ENCODE measurements at places on chromosomes 6 and 20.

GRCh38 chr6:142476452-142476851 lies 174.6 kb downstream of the ADGRG6 start:
- DNase-seq = no peak

DNA sequence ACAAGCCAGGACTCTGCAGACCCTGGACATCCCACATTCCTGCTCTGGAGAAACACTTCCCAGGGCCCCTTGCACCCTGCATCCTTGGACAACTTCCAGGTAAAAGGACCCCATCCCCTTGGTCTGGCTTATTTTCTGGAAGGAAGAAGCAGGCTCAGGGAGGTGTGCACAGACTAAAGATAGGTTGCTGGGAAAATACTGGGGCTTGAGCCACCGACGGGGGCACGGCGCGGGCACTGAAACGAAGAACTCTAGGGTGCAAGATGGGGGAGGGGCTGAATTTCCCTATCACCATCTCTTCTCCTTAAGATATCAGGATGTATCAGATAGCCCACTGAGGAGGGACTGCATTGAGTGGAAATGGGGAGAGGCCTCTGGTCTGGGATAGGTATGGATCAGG lies 805 bp downstream of the FRS3 start:
- no peak for DNase-seq

GRCh38 chr20:61903575-61904340 lies 161.9 kb downstream of the TAF4 start:
- no peak for DNase-seq

DNA sequence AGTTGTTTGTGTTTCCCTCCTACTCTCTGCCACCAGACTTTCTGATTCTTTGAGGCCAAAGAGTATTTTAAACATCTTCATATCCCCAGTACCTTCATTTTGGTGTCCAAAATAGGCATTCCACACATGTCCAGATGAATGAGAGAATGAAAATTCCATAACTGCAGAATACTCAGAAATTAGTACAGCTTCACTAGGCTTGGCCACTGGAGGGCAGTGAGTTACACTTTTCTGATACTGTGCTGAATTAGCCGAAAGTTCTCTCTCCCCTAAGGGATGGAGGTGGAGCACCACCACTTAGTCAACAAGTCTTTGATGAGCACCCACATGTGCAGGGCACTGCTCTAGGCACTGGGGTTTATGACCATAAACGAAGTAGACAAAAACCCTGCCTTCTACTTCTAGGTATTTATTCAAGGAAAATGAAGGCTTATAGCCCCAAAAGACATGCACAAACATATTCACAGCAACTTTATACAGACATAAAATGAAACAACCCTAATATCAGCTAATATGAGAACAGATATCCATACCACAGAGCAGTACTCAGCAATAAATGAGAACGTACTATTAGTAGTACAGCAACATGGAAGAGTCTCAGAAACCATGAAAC lies 46.1 kb upstream of the TMEM217 start:
- peak; percentile 84 for DNase-seq

- no peak for DNase-seq
These were observed 1.8 kb downstream of the GATA5 start for GRCh38 chr20:62473717-62474603.

DNA sequence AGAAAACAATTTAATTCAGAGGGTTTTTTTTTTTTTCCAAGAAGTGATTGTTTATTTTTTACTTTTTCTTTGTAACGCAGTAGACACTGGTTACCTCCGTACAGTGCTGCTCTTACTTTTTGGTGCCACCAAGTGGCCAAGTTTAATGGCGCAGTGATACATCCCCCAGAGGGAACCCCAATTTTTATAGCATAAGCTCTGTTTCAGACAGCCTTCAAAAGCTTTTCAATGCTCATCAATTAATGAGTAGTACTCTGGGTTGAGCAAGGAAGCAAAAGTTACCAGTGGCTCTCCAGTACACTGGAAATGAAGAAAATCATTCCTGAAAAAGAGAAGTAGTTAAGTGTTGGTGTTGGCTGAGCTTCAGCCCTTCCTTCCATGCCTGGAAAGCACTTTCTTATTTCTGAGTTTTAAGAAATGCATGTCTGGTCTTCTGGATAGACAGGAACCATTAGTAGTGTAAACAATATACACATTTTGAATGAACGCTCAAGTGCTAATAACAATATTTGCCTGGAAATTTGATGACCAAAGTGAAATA lies 129.1 kb upstream of the SMLR1 start:
- DNase-seq = peak; percentile 75

DNA sequence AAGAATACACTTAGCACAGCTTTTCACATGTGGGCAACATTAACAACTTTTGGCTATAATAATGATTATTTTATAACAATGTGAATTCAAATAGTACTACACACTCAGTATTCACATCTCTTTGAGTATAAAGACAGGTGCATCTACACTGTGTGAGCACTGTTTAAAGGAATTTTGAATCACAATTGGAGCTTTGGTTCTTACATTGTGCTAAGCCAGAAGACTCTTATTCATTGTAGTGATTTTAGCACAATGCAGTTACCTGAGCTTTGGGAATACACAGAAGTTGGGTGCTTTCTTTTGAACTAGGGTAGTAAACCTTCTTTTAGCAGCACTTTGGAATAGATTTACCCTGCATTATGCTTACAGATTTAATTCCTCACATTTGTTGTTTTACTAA lies 20.5 kb downstream of the RIMS1 start:
- no peak for DNase-seq

GRCh38 chr6:36722879-36723278 lies 25.3 kb downstream of the RAB44 start:
- no peak for DNase-seq
